NCI-H1417 (cell line): ENCODE measurements at places on chromosomes 1 and 21.
A peak's percentile ranks its signal among the peaks of the same experiment; 100 is the strongest.

- no peak for DNase-seq
Measured at GRCh38 chr21:40723317-40723716, 123.6 kb downstream of the DSCAM start.

DNA sequence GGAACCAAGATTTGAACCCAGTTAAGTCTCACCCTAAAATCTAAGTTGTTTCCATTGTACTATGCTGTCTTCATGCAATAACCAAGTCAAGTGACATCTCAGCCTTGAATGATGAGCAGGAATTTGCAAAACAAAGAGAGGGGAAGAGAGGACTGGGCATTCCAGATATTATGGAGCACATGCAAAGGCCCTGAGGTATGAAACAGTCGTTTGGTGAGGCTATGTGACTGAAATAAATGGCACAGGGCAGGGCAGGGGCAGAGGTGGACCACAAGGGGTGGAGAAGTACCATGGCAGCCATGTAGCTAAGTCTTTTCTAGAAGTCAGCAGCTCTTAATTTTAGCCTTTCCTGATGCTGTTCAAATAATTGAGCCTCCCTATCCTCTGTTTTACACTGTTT lies 37.6 kb upstream of the RAP1A start:
- DNase-seq: no peak

- DNase-seq: peak; percentile 84
Measured at GRCh38 chr1:26417111-26417759, 6.6 kb downstream of the LIN28A start.

GRCh38 chr1:194268839-194269238 lies 1082.4 kb upstream of the B3GALT2 start:
- no peak for DNase-seq

DNA sequence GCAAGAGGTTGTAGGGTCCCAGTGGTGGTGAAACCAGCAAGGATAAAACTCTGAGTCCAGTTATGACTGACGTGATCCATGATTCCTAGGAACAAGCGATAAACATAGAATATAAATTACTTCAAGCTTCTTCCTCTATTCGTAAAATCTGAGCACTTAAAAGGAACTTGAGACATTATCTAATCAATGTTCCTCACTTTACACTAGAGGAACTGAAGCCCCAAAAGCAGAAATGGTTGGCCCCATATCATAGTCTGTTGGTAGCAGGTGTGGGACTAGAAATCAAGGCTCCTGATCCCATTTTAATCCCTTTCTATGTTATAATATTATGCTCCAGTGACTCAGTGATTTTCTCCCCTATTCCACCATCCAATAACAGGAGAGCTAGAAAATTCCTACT lies 21.9 kb upstream of the MNDA start:
- DNase-seq: no peak

- no peak for DNase-seq
Measured at GRCh38 chr1:204155881-204156280, 4.0 kb upstream of the ETNK2 start.

GRCh38 chr1:156744786-156745419 lies 4.0 kb upstream of the MRPL24 start:
- DNase-seq: no peak

- DNase-seq: no peak
Measured at GRCh38 chr1:23422241-23422877, 2.2 kb downstream of the TCEA3 start.

- DNase-seq: no peak
Measured at GRCh38 chr1:162388615-162389014, 7.1 kb downstream of the C1orf226 start.

DNA sequence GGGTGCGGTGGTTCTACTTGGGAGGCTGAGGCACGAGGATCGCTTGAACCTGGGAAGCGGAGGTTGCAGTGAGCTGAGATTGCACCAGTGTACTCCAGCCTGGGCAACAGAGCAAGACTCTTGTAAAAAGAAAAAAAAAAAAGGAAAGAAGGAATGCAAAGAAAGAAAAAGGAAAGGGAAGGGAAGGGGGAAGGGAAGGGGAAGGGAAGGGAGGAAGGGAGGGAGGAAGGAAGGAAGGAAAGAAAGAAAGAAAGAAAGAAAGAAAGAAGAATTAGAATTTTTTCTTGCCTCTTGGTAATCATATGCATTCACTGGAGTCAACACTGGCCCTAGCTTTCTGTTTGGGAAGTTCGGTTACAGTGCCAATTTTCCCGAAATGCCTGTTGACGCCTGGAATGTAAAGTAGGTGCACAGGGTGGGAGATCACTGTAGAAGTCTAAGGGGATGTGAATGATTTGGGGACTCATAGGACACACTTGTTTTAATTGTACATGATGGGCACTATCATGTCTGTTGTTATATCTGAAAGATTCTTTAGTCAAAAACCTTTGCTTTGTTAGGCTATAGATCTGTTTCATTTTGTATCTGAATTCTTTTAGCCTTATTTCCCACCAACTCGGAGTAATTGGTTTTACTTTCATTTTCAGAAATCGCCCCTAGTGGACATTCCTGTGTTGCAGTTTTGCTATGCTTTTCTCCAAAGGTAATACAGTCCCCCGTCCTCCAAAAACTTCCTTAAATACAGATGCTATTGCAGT lies 59.8 kb upstream of the MORC3 start:
- DNase-seq: peak; percentile 59

DNA sequence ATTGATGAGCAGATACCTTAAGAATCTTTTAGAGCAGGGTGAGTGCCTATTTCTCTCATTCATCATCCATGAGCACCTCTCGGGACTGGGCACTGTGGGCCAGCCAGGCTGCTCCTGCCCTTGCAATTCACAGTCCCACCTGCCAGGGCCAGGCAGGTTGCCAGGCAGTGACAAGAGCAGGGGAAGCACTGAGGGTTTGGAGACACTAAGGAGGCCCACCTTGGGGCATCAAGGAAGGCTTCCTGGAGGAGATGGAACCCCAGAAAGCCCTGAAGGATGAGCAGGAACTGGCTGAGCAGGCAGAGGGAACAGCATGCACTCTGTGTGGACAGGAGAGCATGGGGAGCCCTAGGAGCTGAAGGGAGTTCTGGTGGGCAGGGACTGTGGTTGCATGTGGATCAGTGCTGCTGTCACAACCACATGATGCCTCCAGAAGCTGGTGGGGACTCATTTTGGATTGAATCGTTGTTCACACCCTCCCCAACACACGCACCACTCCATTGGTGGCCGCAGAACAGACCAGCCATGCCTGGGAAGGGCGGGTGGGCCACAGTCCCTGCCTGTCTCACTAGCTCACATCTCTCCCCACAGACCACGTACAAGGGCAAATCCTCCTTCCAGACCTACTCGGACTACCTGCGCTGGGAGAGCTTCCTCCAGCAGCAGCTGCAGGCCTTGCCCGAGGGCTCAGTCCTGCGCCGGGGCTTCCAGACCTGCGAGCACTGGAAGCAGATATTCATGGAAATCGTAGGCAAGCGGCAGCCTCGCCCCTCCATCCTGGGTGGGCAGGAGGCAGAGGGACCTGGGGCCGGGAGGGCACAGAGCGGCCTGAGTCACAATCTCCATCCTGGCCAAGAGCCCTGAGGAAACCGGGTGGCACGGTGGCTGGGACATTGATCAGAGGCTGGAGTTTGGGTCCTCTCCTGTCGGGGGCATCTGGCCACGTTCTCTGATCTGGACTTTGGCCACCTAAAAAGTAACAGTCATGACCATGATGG lies 55.1 kb downstream of the DISP3 start:
- no peak for DNase-seq

DNA sequence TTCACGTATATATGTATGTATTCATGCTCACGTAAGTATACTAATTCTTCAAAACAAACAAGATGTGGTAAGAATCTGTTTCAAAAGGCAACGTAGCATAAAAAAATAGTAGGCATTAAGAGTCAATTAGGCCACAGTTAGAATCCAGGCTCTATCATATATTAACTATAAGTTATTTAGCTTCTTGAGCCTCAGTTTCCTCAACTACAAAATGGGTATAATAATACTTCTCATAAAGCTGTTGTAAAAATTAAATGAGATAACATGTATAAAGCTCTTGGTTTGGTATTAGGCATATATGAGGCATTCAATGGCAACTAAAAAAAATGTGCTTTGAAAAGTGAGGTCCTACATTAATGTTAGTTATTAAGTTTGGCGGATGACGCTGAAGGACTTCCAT lies 9.2 kb downstream of the B3GALNT2 start:
- no peak for DNase-seq

DNA sequence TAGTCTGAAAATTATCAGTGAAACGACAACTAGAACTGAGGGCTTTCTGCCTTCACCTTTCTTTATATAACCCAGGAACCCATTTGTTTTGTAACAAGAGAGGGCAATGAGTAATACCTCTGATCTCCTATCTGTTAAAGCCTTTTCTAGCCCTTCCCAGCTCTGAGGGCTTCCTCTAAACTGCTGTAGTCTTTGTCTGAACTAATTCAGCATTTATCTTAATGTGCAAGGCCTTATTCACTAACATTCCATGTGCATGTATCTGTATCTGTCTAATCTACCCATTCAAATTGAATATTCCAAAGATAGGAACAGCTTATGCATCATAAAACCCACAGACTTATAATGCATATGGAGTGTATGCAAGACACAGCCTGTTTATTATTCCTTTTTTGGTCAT lies 167.1 kb downstream of the LYPLAL1 start:
- no peak for DNase-seq

- no peak for DNase-seq
Measured at GRCh38 chr1:228897901-228898300, 162.6 kb downstream of the RHOU start.

- no peak for DNase-seq
Measured at GRCh38 chr1:89800022-89800655, 20.7 kb upstream of the LRRC8D start.

GRCh38 chr1:31398246-31398645 lies 14.8 kb upstream of the SERINC2 start:
- no peak for DNase-seq

DNA sequence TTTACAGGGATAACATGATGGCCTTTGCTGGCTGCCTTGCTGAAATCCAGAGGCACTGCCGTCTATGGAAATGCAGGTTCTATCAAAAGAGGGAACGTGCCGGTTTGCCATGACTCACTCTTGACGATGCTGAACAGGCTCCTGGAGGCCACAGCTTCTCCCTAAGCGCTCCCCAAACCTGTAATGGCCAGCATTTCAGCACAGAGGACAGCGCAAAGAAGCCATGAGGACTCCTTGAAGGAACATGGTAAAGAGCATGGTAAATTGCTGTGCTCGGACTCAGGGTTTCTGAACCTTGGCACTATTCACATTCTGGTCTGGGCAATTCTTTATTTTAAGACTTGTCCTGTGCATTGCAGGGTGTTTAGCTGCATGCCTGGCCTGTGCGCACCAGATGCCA lies 217.5 kb downstream of the CAMTA1 start:
- no peak for DNase-seq

- DNase-seq: no peak
Measured at GRCh38 chr1:32759997-32760623, 57.0 kb downstream of the YARS1 start.

DNA sequence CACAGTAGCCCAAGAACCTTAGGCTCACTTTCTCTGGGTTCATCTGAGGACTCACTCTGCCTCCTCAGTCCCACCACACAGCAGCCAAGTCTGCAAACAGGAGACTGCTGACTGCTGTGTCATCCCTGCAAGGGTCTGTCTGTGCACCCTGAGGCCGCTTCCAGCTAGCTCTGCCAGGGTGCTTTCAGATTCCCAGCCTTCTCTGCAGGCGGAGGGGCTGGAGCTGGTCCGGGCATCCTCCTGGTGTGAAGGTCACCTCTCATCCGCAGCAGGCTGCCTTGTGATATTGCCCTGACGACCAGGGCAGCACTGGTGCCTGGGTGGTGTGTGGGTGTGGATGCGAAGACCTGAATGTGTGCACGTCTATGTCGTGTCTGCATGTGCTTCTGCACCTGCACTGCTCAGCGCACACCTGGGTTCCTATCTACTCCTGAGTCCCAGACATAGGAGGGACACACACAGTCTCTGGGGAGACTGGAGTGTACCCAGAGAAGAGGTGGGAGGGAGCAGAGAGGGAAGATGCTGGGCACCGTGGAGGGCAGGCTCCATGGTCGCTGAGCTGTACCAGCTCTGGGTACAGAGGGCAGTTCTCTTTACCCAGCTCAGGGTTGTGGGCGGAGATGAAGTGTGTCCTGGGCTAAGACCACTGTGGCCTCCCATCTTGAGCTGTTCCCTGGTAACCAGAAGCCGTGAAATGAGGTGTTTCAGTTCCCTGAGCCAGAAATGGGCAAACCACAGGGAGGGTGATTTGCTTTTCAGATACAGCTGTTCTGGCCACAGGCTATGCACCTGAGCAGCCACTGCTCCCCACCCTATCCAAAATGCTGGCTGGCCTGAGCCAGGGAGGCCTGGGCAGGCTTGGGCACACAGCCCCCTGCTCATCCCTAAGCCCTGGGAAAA lies 160.9 kb upstream of the CSF3R start:
- no peak for DNase-seq

DNA sequence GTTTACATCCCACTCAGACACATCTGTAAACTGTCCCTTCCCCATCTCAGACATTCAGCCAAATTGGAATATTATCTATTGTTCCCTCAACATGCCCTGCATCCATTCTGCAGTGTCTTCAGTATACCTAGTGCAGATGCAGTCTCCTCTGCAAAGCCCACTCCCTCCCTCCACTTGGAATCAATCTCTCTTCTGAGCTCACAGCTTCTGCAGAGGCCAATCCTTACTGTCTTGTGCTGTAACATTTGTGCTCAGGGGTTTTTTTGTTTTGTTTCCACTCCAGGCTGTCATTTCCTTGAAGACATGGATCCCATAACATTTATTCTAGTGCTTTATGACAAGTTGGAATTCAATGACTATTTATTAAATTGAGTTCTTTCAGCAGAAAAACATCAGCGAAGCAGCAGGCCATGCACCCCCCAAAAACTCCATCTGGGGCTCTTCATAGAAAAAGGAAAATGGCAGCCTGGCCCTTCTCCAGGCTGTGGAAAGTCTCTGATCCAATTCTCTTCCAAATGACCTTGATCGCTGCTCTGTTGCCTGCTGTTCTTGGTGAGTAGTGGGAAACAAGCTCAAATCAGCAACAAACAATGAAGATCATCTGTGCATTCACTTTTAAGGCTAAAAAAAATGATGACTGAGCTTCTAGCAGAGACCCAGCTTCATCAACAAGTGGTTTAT lies 8.7 kb downstream of the C4BPA start:
- DNase-seq: no peak

DNA sequence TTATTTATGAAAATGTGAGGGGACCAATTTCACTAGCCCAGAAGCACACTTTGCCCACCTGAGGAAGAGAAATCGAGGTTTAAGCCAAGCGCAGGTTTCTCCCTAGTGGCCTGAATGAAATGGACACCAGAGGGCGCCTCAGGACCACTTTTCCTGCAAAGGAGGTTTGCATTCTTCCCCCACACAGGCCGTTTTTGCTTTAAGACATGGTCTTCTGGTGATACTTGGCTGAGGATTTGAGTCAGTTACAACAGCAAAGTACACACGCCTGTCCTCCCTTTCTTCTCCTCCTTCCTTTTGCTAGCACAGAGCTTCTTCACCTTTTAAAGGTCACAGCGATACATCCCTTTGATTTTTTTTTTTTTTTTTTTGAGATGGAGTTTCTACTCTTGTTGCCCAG lies 5.4 kb downstream of the PLA2G2E start:
- DNase-seq: peak; percentile 55

- DNase-seq: no peak
Measured at GRCh38 chr1:18730321-18730720, 99.7 kb downstream of the PAX7 start.

GRCh38 chr21:33843216-33843615 lies 72.4 kb downstream of the ATP5PO start:
- no peak for DNase-seq

- no peak for DNase-seq
Measured at GRCh38 chr21:42172596-42173483, 46.1 kb upstream of the ABCG1 start.

GRCh38 chr1:197384471-197384870 lies 116.4 kb downstream of the CRB1 start:
- no peak for DNase-seq

- no peak for DNase-seq
Measured at GRCh38 chr1:91621360-91621759, 120.7 kb downstream of the CDC7 start.
